ENCODE measurements at places on chromosomes 2 and 18.

- DNase-seq, result no peak
Observed at GRCh38 chr18:25164211-25164847, 187.6 kb downstream of the ZNF521 start.

DNA sequence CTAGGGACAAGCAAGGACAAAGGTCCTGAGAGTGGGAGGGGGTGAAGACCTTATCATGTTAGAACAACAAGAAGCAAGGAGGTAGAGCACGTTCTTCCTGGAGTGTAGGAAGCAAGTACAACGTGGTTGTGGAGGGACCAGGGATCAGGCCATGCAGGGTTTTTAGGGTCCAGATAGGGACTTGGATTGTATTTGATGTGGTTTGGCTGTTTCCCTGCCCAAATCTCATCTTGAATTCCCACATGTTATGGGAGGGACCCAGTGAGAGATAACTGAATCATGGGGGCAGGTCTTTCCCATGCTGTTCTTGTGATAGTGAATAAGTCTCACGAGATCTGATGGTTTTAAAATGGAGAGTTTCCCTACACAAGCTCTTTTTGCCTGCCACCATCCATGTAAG, 53.2 kb downstream of the ICA1L start:
- DNase-seq, result no peak

- no peak for DNase-seq
Observed at GRCh38 chr2:233418761-233419546, 64.7 kb downstream of the DGKD start.

DNA sequence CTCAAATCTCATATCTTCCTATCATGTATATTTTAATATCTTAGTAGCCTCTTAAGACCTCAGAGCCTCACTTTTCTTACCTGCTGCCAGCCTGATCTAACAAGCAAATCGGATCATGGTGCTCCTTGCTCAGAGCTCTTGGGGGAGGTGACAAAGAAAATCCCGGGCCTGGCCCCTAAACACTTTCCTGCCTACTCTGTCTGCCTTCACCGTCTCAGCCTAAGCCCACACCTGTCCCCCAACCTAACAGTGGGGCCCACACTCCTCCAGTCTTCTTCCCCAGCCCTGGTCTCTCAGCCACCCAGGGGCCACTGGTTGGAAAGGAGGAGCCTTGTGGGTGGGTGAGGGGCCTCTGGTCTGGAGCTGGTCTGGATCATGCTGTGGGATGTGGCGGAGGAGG, 207.3 kb downstream of the HAUS1 start:
- no peak for DNase-seq

DNA sequence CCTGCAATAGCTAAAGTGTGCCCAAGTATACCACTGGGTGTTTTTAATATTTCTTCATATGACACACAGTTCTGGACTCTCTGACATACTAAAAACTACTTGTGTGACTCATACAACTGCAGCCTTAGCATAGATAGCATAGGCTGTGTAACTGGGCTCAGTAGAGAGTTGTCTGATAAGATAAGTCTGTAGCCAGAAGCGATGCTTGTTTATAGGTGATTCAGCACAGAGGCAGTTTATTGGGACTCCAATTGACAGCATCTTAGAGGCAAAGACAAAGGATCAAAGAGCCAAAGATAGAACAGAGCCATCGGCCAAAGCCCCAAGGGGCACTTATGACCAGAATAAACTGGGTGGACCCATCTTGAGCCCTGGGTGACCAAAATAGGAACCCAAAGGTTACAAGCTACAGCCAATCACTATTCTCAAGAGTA, 42.3 kb downstream of the AAK1 start:
- DNase-seq, result no peak

DNA sequence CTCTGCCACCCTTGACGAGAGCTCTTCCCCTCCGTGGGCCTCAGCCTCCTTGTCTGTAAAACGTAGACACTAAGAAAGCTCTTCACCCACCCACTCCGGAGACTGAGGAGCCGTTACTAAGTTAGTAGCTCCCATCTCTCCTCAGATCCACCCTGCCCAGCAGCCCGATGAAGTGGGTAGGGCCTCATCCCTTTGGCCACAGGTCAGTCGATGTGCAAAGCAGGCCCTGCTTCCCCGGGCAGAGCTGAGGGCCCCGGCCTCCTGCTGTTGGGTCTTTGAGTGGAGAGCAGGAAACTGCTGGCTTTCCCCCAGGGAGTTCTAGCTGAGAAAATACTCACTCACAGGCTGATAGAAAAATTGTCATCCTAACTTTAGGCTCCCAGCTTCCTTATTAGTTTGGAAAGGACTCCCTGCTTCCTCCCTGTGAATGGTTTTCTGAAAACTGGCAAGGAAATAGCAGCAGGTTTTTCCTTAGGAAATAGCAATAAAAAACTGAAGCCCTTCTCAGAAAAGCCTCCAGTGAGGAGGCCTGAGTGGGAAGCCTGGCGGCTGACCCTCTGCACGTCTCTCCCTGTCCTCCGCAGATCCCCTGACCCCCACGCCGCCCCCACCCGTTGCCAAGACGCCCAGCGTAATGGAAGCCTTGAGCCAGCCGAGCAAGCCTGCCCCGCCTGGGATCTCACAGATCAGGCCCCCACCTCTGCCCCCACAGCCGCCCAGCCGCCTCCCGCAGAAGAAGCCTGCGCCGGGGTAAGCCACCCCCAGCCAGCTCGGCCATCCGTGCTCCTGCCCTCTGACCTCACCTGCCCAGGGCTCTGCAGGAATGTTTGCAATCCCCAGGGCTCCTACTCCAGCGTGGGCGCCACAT, 30.2 kb downstream of the ITGB1BP1 start:
- no peak for DNase-seq

- no peak for DNase-seq
Observed at GRCh38 chr2:134413430-134413829, 159.6 kb downstream of the MGAT5 start.

- peak; percentile 1 for DNase-seq
Observed at GRCh38 chr2:240277073-240277806, 136.8 kb upstream of the OTOS start.

DNA sequence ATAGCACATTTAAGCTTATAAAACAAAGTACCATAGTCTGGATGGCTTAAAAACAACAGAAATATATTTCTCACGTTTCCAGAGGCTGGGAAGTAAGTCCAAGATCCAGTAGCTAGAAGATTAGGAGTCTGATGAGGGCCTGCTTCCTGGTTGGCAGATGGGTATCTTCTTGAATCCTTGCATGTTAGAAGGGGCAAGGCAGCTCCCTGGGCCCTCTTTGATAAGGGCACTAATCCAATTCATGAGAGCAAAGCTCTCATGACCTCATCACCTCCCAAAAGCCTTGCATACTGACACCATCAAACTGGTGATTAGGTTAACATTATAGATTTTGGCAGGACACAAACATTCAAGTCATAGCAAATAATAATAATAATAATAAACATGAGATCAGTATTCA, 146.4 kb downstream of the CCDC102B start:
- no peak for DNase-seq

DNA sequence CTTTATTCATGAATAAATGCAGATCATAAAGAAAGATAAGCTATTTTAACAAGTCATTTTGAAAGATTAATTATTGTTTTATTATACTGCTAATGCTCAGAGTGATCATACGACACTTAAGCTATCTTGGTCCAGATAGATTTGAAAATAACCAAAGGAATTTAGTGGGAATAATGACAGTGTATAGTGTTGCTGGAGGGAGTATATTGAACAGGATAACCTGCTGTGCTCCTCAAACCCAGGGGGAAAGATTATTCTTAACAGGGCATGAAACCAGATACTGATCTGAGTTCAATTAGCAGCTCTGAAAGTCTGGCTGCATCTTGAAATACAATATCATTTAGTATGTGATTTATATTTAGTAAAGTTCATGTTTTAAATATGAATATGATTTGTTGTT, 216.3 kb upstream of the ITGA4 start:
- no peak for DNase-seq

DNA sequence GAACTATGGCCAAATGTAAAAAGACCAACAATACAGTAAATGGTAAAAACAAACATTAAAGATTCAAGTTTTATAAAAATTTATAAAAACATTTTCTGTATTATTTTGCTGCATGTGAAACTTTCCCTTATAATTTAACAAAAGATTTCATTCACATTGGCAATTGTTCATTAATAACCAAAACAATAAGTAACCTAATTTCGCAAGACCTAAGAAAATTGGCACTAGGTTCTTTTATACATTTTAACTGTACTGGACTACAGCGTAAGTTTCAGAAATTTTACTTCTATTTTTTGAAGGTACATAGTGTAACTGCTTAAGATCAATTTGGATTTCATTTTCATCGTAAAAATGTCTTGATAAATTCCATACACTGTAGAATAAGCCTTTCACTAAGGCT, 77.2 kb downstream of the FANCL start:
- DNase-seq, result no peak

DNA sequence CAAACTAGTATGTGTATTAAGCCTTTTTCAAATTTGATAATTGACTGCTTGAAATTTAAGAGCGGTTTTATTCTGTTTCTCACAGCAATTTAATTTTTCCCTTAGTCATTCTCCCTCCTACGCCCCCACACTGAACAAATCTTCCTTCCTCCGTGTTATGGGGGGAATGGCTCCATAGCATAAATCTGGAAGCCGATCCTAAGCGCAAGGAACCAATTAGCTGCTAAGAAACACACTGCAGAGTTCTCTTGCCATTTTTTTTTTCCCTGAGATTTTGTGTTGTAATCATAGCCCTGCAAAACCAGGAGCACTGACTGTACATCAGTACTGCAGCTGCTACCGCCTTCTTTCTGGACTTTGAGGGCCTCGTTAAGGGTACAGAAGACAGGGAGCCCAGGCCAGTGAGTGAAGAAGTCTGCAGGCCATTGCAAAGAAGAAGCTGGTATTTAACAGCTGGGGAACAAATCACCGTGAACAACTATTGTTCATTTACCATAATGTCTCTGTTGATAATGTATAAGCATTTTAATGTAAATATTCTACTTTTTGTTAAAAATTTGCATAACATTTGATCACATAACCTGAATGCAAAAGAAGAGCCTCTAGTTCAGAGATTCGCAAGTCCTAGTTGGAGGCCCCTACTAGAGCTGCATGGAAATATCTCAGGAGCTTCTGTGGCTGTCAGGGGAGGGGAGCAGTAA, 264.0 kb downstream of the LRATD1 start:
- no peak for DNase-seq
